ENCODE measurements at places on chromosomes 2 and 18.

DNA sequence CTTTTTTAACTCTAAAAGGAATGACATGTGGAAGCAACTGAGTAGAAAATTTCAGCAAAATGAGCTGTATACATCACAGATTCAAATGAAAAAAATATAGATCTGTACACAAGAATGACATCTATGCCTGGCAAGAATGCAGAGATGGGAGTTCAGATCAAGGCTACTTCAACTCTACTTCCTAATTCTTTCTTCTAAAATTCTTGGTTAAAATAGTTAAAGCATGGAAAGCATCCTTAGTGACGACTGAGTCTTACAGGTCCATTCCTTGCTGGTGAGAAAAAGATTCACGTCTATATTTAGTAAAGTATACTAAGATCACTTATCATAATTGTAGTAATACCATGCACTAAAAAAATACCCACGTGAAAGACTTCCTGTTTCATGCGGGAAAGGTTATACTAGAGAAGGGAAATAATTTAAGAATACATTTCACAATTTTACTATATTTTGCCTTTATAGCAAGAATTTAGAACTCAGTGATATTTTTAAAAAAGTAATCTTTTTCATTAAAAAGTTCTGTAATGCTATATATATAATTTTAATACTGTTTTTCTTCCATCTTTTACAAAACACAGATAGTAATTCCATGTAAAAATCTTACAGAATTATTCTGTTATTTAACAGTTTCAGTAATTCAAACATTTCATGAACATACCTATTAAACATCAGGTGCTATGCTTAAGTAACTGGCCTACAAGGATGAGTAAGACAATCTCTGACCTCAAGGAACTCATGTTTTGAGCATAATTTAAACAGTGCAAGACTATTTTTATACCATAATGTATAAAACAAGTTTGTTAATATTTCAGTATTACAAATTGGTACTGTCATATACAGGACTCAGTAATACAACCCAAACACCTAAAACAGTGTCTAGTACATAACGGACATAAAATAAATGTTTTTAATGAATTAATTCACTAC lies 159.6 kb downstream of the BAZ2B start:
- no peak for DNase-seq

DNA sequence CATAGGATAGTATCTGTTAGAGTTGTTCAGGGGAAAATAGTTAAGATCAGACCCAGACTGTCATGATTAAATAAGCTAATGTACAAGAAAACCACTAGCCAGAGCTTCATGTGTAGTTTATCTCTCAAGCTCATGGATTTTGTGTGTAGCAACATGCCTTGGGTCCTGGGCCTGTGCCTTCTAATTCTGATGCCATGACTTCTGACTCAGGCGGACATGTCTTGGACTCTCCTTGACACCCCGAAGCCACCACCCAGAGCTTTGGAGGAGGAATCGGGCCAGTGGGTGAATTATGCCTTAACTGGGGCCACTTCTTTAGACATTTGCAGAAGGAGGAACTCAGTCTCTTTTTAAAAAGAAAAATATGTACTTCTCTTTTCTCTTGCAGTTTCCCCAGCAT lies 68.7 kb downstream of the NPAS2 start:
- DNase-seq: no peak

DNA sequence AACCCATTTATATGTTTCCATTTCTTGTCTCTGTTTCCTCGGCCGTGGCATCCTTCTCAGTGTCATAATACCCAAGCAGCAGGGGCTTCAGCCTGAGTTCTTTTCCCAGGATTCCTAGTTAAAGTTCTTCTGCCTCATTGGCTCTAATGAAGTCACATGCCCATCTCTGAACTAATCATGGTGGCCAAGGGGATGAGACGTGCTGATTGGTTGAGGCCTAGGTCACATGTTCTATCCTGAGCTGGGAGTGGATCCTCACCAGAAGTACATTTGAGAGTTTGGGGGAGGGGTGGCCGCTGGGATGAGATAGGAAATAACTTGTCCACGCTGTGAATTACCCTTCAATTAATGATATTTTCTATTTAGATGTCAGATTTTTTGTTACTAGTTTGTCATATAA lies 3.8 kb upstream of the UGT1A5 start:
- peak; percentile 1 for DNase-seq

- no peak for DNase-seq
These were observed 148.1 kb downstream of the GALNT14 start for GRCh38 chr2:30990176-30990575.

DNA sequence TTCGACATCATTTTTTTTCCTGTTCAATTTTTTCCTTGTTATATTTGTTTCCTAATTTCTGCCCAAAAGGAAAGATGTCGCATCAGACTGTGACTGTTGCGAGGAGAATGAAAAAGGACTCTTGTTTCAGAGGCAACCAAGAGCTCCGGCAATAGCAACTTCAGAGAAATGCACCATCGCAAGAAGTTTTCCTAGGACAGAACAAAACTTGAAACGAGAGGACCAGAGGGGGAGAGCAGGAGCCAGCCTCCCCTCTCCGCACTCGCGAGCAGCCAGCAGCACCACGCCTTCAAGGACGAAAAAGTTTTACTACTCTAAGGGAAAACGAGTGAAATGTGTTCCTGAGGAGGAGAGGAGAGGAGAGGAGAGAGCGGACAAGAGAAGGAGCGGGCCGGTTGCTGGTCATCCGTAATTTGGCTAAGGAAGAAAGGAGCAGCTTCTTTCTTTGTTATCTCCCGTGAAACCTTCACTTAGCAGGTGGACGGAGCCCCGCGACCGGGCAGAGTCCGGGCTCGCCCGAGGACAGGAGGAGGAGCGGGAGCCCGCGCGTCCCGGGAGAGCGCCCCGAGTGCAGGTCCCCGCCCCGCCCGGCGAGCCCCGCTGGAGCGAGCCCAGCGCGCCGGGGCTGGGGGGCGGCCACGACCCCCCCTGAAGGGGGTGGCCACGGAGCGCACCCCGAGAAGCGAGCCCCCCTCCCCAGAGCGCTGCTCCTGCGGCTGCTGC lies 744 bp downstream of the POU3F3 start:
- no peak for DNase-seq

DNA sequence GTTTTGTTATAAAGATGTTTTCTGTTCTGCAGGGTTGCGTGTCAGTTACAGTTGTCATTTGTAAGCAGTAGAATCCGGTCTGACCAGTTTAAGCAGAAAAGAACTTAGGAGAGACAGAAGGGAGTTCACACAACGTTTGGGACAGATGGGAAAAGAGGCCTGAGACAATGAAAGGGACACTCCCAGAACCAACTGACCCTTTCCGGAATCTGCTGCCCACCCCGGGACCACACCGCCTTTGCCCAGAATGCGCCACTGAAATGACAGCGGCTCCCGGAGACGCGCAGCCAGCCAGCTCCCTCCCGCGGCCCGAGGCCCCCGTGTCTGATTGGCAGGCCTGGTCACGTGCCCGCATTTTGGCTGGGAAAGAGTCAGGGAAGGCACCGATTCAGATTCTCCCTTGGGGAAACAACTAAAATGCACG lies 244.6 kb downstream of the BCL2 start:
- DNase-seq: peak; percentile 20

- DNase-seq: no peak
These were observed 1009.9 kb upstream of the KLHL29 start for GRCh38 chr2:22375096-22375495.

- no peak for DNase-seq
These were observed 756 bp upstream of the PTPN4 start for GRCh38 chr2:119758881-119759450.

Data from fibroblast of mammary gland (primary cell).